ENCODE measurements at places on chromosomes 7 and 10. TPM values are rescaled to one million over a fixed set of nuclear protein-coding genes. Genes with fewer than 3 reads are reported as not detected.

TUBB8 gene
- not detected for total RNA-seq

LIPK gene
- not detected for total RNA-seq

CRHR2 gene
- 0.66 TPM for total RNA-seq

PLAC9 gene
- total RNA-seq = 3.0 TPM

GRCh38 chr10:12925845-12926244, 75.7 kb downstream of the CCDC3 start:
- DNase-seq = no peak
- H3K36me3 ChIP-seq = no peaks in the 10 kb centered on the region
- no peak overlapping the region for H3K27ac ChIP-seq
- H3K4me3 ChIP-seq = no peak overlapping the region
- H3K4me1 ChIP-seq = no peaks in the 10 kb centered on the region

DNA sequence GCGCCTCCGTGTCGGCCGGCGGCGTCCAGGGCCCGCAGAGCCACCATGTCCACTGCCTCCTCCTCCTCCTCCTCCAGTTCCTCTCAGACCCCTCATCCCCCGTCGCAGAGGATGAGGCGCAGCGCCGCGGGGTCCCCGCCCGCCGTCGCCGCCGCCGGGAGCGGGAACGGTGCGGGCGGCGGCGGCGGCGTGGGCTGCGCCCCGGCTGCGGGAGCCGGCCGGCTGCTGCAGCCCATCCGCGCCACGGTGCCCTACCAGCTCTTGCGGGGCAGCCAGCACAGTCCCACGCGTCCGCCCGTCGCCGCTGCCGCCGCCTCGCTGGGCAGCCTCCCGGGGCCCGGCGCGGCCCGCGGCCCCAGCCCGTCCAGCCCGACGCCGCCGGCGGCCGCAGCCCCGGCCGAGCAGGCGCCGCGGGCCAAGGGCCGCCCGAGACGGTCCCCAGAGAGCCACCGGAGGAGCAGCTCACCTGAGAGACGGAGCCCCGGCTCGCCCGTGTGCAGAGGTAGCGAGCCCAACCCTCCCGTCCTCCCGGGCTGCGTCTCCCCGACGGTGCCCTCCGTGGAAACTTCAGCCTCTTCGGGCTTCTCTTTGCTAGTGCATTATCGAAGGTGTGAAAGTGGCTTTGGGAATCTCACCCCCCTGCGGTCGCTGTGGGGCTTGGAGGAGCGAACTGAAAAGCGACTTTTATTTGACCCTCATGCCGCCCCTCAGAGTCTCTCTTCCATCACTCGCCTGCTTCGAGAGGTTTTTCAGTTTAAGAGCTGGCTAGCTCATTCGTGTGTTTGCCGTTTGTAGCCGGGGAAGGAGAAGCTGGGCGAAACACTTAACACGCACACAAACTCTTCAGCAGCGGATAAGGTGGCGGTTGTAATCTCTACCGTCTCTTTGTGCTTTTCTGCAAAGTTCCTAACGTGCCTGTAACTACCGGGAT, 975 bp downstream of the GLCCI1 start:
- H3K4me1 ChIP-seq = no peaks in the 10 kb centered on the region
- H3K36me3 ChIP-seq = no peaks in the 10 kb centered on the region
- no peaks in the 10 kb centered on the region for H3K27me3 ChIP-seq

MRLN gene
- total RNA-seq = not detected

DNA sequence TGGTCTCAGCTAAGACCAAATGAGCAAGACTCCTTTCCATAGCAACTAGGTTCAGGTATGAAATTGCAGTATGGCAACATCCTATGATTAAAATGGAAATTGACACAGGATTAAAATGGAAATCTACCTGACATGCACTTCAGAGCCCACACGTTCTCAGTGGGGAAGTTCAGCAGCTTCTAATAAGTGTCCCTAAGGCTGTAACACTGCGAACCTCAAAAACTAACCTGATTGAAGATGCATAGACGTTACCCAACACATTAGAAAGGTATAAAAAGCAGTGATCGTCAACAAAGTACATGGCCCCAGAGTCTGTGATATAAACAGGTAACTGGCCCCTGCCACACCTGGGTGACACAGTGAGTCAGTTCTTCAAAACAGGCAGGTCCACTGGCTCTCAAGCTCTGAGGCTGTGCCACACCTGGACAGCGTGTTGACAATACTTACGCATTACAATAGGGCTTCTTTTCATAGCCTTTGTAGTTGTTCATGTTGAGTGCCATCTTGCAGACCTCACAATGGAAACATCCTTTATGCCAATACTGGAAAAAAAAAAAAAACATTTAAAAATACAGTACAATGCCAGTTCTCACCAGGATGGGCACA, 274.9 kb upstream of the NEBL start:
- no peaks in the 10 kb centered on the region for H3K4me1 ChIP-seq
- H3K36me3 ChIP-seq = no peaks in the 10 kb centered on the region
- H3K4me3 ChIP-seq = peak overlapping the region; percentile 78
- no peak for DNase-seq
- H3K27me3 ChIP-seq = no peaks in the 10 kb centered on the region
- H3K27ac ChIP-seq = no peak overlapping the region

DNA sequence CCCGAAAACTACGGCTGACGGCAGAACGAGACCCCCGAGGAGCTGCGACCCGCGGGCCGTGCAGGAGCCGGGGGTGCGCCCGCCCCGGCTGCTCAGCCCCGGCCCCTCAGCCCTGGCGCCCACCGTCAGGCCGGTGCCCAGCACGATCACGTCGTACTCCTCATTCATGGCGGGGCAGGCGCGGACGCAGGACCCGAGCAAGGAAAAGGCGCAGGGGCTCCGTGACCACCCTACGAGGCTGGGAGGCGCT, 218 bp downstream of the GDI2 start:
- no peaks in the 10 kb centered on the region for H3K27me3 ChIP-seq
- no peak for DNase-seq
- peak overlapping the region; percentile 89 for H3K4me3 ChIP-seq
- peak overlapping the region; percentile 98 for H3K27ac ChIP-seq

DNA sequence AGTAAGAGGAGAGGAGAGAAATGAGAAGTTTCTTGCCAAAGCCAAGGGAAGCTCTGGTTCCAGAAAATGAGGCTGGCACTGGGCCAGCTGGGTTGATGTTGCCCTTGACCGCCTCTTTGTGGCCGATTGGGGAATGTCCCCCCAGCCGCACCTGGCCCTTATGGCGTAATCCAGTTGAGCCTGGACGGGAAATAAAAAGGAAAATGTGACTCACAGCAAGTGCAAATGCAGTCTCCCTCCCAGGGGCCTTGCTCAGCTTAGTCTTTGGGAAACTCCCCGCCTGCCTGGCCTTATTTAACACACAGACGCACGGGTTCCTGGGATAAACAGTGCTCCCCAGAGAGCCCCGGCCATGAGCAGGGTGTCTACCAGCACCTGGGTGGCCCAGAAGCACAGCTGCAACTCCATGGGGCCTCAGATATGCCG, 174.8 kb downstream of the KIAA1217 start:
- H3K27ac ChIP-seq = peak overlapping the region; percentile 76
- H3K4me3 ChIP-seq = no peak overlapping the region
- H3K4me1 ChIP-seq = peaks cover 7% of the 10 kb centered on the region

DNA sequence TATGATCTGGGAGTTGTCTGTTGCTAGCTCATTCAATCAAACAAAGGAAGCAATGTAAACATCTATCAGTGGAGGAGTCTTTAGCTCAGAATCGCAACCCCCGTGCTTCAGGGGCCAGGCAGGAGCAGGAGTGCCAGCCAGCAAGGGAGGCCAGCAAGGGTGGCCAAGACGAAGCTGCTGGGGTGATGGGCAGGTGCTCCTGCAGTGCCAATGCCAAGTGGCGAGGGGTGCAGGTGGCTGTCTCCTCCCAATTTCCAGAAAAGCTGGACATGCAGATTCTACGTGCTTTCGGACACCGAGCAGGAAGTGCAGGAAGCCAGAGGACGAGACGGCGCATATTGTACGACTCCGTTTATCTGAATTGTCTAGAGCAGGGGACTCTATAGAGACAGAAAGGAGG, 48.1 kb upstream of the EBF3 start:
- H3K4me1 ChIP-seq = no peaks in the 10 kb centered on the region
- H3K4me3 ChIP-seq = no peak overlapping the region
- H3K27ac ChIP-seq = no peak overlapping the region
- no peaks in the 10 kb centered on the region for H3K36me3 ChIP-seq
- DNase-seq = no peak

IGF2BP3 gene
- total RNA-seq = 0.37 TPM

DNA sequence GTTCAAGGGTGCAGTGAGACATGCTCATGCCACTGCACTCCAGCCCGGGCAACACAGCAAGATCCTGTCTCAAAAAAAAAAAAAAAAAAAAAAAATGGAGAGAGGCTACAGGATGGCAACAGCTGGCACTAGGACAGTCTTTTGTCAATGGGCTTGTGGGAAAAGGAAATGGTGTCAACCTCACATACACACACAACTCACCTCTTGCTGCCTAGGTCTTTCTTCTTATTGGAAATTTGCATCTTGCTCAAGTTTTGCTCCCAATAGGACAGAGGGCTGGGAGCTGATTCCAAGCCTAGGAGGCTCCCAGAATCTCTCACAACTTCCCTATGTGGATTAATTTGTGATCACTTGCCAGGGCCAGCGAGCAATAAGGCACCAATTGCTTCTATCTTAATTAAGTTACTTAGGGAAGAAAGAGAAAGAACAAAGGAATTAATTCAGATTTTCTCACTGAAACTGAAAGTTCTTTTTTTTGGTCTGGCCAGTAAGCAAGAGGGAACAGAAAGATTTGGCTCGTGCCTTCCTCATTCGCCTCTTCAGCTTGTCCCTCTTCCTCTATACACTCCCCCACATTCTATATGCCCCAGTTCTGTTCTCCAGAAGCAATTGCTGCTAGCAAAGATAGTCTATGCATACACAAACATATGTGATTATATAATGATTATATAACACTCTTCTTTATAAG, 33.8 kb downstream of the MAP3K8 start:
- no peak overlapping the region for H3K4me3 ChIP-seq
- H3K27me3 ChIP-seq = no peaks in the 10 kb centered on the region
- no peaks in the 10 kb centered on the region for H3K36me3 ChIP-seq
- H3K27ac ChIP-seq = no peak overlapping the region

CFAP46 gene
- 0.51 TPM for total RNA-seq

SLC26A3 gene
- not detected for total RNA-seq

TMEM140 gene
- 14.3 TPM for total RNA-seq

DNA sequence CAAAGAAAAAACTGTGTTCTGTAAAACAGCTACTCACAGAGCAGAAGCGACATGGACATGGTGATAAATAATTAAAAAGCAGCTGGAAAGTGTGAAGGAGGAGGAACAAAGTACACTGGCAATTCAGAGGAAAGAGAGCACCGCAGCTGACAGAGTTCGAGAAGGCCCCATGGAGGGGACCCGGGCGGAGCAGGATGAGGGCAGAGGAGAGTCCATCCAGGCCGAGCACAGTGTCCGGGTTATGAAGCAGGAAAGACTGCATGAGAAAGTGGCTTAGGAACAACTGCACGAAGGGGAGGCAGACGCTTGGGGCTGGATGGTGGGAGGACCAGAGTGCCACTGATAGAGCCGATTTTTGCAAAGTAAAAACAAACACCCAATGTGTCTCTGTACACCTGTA, 185.5 kb downstream of the ZMYND11 start:
- H3K27me3 ChIP-seq = no peaks in the 10 kb centered on the region
- no peak for DNase-seq
- H3K36me3 ChIP-seq = no peaks in the 10 kb centered on the region
- no peaks in the 10 kb centered on the region for H3K4me1 ChIP-seq
- H3K4me3 ChIP-seq = no peak overlapping the region
- no peak overlapping the region for H3K27ac ChIP-seq

- H3K27me3 ChIP-seq = no peaks in the 10 kb centered on the region
- no peak overlapping the region for H3K27ac ChIP-seq
- no peaks in the 10 kb centered on the region for H3K4me1 ChIP-seq
- no peak overlapping the region for H3K4me3 ChIP-seq
- no peak for DNase-seq
These were observed 168.8 kb upstream of the POT1 start for GRCh38 chr7:125098377-125098970.

DNA sequence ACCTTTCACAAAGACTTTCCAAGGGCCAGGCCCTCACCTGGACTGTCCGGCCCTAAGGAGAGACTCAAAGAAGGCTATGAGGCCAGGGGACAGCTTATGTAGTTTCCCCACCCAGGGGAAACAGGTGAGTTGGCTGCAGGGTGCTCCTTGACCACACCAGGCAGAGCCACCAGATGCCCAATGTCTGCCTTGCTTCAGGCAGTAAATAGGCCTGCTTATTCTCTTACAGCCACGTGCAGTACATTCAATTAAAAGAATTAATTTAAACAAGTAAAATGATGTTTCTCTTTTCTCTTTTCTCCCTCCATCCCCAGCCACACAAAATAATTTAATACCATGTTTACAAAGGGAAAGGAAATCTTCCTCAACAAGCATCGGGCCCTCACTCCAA, 66.6 kb upstream of the ABLIM1 start:
- no peak overlapping the region for H3K27ac ChIP-seq
- no peak for DNase-seq
